COR-L47 (cell line): ENCODE measurements at places on chromosomes 13 and 19.

DNA sequence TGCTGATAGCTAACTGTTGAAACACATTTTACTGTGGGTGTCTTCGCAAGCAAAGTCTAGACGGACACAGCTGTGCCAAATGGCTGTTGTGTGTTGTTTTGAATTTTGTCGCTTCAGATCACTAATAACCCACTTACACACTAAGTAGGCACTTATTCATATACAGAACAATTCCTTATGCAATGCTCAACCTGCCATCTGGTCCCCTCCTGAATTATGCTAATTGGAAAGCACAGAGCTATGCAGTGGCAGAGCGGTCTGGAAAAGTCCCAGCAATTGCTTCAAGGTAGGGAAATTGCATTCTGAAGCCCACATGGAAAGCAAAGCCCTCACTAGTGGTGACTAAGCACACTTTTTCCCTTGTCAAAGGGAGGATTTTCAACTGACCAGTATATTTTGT, 69.9 kb downstream of the C13orf42 start:
- DNase-seq = no peak

DNA sequence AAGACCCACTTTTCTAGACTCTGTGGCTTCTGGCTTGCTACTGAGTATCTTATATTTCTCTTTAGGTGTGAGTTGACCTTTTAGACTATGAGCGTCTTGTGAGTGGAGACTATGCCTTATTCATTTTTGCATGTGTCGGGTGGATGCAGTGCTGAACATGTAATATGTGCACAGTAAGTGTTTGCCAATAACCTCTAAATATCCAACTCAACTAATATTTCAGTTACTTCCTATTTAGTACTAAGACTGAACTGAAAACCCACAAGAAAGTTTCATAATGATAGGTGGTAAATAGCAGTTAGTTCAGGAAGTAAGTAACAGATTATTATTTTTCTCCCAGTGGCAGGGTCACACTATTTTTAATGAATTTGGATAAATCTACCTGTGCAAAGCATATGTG, 269.3 kb downstream of the KCNRG start:
- no peak for DNase-seq

DNA sequence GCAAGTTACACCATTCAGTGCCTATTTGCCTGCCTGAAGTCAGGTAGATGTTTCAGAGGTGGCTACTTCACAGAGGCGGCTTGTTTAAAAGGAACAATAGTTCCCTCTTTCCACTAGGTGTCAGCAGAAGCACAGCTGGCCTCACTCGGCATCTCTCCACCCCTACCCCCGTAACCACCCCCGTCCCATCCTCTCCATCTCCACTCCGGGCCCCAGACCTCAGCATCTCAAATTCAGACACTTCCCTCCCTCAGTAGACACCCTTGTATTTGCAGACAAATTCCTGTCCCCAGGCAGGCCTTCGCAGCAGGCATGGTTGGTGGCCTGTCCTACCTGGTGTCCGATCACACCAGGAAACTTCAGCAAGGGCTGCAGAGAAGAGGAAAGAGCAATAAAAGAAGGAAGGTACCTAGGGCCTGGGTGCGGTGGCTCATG, 9.1 kb upstream of the DPP9 start:
- DNase-seq = peak; percentile 68

- no peak for DNase-seq
Measured at GRCh38 chr13:42569576-42570344, 4.2 kb upstream of the TNFSF11 start.

DNA sequence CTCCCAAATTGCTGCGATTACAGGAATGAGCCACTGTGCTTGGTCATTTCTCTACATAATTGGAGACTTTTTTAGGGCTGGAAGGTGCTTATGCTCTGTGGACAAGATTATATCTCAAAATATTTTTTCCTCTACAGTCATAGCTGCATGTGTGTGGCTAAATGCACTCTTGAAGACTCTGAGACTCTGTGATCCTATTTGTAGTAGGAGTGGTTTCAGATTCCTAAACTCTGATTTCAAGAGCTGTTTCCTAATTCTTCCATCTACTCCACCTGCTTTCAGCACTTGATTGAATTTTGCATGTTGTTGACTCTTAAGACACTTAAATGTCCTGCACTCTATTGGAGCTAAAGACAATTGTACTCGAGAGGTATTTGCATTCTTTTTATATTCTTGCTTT, 78.0 kb downstream of the KLF5 start:
- DNase-seq = no peak

DNA sequence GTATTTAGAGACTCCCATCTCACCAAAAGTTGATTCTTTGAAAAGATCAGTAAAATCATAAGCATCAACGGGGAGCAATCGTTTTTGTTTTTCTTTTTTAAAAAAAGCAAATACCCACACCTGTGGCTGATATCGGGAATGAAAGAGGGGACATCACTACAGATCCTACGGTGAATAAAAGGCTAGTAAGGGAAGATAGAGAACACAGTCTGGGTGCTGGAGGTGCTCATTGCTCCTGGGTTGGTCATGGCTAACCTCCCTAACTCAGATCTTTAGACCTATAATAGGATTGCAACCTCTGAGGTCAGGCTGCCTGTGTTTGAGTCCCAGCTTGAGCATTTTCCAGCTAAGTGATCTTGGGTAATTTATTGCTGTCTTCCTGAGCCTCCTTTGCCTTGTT, 1.1 kb downstream of the EHD2 start:
- no peak for DNase-seq
